ENCODE measurements at places on chromosomes 2 and 18. TPM values are rescaled to one million over a fixed set of nuclear protein-coding genes. Genes with fewer than 3 reads are reported as not detected.

DCTN1 gene
- 148 TPM for total RNA-seq

GRP gene
- not detected for total RNA-seq

LCT gene
- not detected for total RNA-seq

ZNF532 gene
- total RNA-seq, result 85.8 TPM

LIMS2 gene
- 27.9 TPM for total RNA-seq

CHRND gene
- total RNA-seq, result not detected

PROKR1 gene
- not detected for total RNA-seq

GREB1L gene
- 115 TPM for total RNA-seq

INHBB gene
- 0.76 TPM for total RNA-seq

RASGRP3 gene
- not detected for total RNA-seq

DHX57 gene
- 19.2 TPM for total RNA-seq

TBR1 gene
- not detected for total RNA-seq

TTR gene
- 0.39 TPM for total RNA-seq

NOL4 gene
- total RNA-seq, result 0.65 TPM

B3GNT7 gene
- 0.65 TPM for total RNA-seq

SLC8A1 gene
- total RNA-seq, result 4.3 TPM

UGT1A7 gene
- 0.39 TPM for total RNA-seq

CRYBA2 gene
- total RNA-seq, result not detected

PPM1G gene
- total RNA-seq, result 47.9 TPM

ERFE gene
- total RNA-seq, result not detected

LMAN2L gene
- total RNA-seq, result 13.7 TPM

CPLX4 gene
- total RNA-seq, result not detected

POTEF gene
- not detected for total RNA-seq

ACOXL gene
- total RNA-seq, result not detected

NFATC1 gene
- total RNA-seq, result 3.9 TPM

HOXD8 gene
- total RNA-seq, result not detected

SERPINB11 gene
- total RNA-seq, result not detected

Measured in placental epithelial cell (primary cell).